ENCODE measurements at places on chromosomes 7 and 10.

DNA sequence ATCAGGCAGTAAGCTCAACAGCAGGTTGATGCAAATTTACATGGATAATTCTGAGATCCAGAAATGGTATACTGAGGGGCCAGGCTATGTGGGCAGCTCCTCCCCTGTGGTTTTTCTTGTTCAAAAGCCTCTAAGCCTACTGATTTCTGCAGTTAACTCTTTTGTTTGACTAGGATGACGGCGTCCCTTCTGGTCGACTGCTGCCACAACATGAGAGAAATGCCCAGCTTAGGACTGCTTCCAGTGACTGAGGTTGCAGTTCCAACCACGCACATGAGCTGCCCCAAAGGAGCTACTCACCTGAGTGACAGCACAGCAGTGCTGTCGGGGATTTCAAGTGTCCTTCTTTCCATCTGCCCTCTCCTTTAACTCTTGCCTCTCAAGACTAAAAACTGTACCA lies 973.0 kb upstream of the GHITM start:
- DNase-seq: no peak

- DNase-seq: peak; percentile 79
Measured at GRCh38 chr10:132297526-132297925, 10.2 kb downstream of the STK32C start.

DNA sequence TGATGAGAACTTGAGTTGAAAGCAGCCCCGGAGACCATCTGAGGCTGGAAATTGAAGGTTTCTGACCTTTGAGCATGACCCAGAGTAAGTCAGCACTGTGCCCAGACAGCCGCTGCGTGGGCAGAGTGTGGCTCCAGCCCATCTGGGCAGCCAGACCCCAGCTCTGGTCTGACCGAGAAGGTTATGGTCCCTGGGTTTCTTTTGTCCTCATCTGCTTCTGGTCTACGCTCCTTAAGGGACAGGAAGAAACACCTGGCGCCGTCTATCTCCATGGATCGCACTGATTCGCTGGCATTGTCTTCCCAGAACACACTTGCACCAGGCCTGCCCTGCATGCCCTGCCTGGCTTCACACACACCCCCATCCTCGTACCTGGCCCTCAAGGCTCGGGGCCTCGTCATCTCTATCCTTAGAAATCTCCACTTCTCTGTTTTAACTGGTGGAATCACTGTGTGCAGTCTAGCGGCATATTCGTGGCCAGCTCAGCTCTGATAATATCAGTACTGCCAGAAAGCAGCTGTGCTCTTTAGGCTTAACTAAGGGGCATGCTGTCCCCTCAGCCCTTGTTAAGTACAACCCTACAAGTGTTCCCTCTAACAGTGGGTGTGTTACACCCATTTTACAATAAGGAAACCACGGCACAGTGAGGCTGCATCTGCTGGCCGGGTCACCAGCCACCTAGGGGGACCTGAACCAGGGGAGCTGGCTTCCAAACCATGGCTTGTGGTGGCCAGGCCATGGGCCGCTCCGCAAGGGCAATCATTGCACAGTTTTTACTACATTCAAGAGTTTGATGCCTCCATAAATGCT lies 127.7 kb downstream of the ADCY1 start:
- DNase-seq: no peak

GRCh38 chr10:83078160-83078559 lies 1061.1 kb upstream of the GHITM start:
- no peak for DNase-seq

DNA sequence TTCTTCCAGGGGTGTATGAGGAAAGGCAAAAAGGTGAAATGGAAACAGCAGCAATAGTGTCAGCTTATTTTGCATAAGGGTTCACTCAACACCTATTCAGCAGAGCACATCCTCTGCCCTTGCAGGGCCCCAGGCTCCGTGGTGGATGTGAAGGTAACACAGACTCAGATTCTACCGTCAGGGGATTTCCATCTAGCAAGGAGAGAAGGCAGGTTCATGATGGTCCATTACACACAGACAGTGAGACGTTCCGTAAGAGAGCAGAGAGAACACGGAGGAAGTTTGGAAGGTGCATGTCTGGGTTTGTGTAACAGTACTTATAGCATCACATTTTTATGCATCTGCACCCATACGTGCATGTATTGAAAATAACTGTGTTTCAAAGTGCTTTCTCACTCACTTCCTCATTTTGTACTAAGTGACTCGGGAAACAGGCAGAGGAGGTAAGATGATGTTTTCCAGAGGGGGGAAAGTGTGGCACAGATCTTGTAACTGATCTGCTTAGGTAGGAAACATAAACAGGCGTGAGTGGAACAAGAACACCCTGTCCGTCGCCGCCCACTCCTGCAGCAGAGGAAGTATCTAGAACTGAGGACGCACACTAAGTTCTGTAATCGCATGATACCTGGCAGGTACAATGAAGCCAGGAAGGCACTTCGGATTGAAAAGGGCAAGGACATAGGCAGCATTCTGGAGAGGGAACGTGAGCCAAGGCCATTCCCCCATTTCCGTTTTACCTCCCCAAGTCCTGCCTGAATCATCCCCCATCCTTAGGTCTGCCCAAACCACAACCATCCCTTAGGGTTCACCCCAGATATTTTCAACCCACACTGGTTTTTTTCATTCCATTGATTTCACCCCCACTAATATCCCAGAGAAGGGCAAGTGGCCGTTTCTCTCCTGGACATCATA lies 1.0 kb upstream of the ENO4 start:
- no peak for DNase-seq
